ENCODE measurements at places on chromosomes 2 and 18.

DNA sequence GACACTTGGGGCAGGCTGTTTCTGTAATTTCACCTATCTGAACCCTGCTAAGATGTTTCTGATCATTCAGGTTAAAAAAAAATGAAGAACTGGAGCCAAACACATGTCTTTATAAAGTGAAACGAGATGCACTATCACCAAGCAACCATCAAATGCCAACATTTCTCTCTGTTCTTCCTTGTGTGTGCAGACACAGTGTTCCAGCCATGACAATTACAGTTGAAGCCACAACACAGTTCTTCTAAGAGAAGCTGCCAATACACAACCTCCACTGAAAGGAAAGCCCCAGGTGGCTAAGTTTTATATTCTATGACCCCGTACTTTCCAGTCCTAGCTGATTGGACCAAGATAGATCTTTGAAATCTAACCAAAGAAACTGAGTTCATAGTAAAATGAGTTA is 181.8 kb downstream of the RAD51AP2 start:
- DNase-seq, result no peak

DNA sequence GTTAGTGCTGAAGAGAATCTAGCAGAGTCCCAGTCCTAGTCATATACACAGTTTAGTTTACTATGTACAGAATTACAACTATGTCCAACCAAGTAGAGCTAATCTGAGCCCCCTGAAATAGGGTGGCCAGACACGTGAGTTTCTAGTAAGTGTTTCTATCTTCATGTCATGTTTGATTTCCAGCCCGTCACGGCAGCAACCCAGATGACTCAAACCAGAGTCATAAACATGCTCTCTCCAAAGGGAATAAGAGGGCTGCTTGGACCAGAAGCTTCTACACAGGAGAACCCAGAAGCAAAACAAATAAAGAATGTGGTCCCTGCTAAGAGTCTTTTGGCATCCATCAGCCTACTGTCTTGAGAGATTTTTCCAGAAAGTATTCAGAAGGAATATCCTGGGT is 64.9 kb upstream of the WIPF1 start:
- DNase-seq, result no peak

DNA sequence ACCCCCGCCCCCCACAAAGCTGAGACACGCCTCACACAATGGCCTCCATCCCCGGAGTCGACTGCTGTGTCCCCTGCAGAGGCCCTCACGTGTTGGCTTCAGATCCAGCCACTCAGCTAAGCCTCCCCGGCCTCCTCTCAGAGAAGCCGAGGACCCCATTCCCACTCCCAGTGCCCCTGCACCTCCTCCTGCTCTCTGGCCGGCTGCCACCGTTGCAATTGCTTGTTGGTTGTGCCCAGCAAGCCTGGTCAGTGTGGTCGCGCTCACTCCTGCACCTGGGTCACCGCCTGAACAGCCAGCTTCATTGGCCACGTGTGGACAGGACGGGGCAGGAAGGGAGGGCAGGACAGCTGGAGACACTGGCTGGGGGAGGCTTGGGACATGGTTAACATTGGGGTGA is 191.5 kb upstream of the SALL3 start:
- no peak for DNase-seq

DNA sequence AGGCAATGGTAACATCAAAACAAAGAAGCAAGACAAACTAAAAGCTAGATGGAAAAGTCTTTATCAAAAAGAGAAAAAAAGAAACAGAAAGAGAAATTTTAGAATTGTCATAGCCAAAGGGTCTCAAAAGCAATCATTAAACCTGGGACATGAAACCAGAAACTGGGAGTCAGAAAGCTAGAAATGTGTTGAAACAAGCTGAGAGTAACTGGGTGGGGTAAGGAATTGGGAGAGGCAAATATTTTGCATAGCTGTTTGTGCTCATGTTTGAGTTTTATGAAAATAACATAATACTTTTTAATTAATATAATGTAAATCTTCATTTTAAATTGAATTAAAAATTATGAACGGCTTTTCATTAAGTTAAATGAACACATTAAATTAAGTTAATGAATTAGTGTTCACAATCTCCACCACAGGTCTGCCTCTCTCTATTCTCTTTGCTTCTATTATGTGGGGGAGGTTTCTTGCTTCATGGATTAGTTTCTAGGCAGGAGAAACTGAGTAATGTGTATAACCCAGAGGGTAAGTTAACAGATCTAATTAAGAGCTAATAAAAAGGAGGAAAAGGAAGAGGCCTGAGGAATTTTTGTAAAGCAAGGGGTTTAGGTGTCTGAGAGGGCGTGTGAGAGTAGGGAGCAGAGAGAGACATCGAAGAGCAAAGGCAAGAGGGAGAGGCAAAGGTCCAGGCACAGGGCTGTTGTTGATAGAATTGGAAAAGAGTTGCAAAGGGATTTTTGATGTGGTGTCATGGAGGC is 20.0 kb upstream of the SERPINB2 start:
- no peak for DNase-seq

DNA sequence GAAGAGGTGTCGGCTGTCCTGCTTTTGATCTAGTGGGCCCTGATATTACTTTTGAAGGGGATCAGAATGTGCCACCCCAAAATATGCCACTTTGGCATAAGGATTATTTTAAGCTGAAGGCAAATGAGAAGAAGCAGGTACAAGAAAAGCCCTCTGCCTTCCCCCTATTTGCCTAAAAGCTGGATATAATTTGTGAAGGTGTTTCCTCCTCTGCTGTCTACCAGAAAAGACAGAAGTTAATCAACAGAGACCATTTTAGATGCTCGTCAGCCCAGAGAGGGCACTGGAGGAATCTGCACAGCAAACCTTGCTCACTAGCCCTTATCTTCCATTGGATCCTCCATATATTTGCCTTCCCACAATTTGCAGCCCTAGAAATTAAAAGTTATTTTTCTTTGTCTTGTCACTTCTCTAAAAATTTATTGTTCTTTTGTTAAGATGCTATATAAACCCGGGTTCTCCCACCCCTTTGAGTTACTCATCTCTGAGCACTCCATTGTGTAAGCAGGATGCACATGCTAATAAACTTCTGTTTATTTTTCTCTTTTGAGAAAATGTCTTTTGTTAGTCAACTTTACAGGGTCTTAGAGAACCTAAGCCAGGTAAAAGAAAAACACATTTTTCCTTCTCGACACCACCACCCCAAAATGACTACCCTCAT is 163.2 kb upstream of the SLC1A4 start:
- DNase-seq, result no peak

DNA sequence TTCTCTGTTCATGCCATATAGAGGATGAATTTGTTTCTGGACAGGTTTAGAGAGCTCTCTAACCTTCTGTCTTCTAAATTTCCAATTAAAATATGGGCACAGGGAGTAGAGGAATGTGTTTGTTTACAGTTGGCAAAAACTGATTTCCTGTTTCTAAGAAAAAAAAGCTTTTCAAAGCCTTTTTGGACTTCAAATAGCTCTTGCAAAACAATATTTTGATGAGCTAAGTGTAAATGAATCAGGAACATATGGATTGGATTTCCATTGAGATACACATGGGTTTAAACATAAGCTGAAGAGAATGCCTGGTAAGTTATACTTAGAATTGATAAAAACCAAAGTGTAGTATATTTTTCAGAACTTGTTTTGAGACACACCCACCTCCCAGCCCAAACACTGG is 677.5 kb downstream of the NYAP2 start:
- no peak for DNase-seq
